ENCODE measurements at places on chromosomes 6 and 20.

DNA sequence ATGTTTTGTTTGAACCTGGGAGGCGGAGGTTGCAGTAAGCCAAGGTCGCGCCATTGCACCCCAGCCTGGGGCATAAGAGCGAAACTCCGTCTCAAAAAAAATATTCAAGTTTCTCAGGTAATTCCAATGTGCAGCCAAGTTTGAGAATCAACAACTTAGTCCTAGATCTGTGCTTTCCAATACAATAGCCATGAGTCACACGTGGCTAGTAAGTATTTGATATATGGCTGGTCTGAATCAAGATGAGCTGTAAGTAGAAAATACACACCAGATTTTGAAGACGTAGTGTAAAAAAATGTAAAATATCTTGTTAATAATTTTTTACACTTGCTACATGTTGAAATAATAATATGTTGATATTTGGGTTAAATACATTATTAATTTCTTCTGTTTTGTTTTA is 35.0 kb upstream of the BTBD3 start:
- DNase-seq: no peak

GRCh38 chr6:167396068-167396658 is 71.3 kb downstream of the TTLL2 start:
- DNase-seq: no peak

DNA sequence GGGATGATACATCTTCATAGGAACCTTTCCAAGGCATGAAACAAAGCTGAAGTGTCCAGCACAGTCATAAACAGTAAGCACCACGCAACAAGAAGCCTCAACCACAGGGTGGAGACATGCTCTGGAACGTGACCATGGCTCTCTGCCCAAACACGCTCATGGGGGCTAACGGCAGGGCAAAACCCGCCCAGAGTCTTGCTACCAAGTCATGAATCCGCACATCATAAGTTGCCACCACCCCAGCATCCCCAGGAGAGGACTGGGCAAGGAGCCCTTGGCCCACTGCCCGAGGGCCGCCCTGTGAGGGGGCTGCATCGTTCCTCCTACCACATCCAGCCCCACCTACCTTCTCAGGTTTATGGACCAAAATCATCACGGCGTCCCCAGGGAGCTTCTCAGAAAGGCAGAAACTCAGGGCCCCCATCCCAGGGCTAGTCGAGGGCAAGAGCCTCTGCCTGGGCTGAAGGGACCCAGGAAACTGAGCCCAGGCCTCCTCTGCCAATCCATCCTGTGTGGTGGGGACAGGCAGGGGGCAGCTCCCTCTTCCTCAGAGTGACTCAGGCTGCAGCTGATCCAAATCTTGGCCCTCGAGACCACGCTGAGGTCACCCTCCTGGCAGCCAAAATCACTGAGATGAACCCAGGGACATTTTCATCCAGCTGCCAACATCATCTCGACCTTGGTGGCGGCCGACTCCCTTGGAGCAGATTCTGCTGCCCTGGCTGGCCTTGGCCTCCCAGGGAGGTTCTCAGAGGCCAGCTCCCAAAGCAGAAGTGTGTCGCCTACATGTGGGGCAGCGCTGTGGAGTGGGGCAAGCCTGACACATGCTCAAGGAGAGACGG is 42.6 kb downstream of the BMP7 start:
- peak; percentile 53 for DNase-seq

GRCh38 chr6:142679907-142680700 is 264.9 kb downstream of the HIVEP2 start:
- no peak for DNase-seq
